ENCODE measurements at places on chromosomes 3 and 15. TPM values are rescaled to one million over a fixed set of nuclear protein-coding genes. Genes with fewer than 3 reads are reported as not detected.

Gene SV2B
- under 0.01 TPM for total RNA-seq

DNA sequence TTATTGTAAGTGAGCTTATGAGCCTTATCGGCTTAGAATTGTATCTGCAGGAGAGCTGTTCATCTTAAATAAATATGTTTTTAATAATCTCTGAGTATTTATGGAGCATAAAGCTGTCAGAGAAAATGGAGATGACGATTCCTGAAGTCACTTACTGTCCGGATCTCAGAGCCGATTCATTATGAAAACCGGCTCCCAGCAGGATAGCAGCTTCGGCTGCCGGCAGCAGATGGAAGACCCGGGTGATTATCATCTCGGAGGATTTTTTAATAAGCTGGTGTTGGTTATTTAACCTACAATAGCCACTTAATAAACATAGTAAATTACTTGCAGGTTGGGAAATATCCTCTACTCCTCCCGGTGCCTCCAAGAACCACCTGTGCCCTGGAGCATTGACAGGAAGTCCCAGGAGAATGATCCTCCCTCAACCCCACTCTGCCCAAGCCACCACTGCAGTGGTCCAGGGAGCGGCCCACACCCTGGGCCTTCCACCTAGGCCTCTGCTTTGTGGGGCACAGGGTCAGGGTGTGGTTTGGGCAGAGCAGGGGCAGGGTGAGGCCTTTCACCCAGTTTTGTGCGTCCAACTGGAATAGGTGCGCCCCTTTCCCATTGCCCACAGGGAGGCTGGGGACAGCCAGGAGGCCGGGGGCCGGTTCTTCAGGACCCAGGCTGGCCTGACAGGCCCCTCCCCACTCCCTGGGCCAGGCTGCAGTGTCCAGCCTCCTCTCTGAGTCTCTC is 42.2 kb upstream of the PRR23E start:
- H3K36me3 ChIP-seq = no peaks in the 10 kb centered on the region
- no peak overlapping the region for H3K4me3 ChIP-seq
- H3K4me1 ChIP-seq = no peaks in the 10 kb centered on the region

- no peak for DNase-seq
- H3K36me3 ChIP-seq = no peaks in the 10 kb centered on the region
- H3K4me3 ChIP-seq = no peak overlapping the region
These were observed 57.2 kb upstream of the HEG1 start for GRCh38 chr3:125112981-125113380.

DNA sequence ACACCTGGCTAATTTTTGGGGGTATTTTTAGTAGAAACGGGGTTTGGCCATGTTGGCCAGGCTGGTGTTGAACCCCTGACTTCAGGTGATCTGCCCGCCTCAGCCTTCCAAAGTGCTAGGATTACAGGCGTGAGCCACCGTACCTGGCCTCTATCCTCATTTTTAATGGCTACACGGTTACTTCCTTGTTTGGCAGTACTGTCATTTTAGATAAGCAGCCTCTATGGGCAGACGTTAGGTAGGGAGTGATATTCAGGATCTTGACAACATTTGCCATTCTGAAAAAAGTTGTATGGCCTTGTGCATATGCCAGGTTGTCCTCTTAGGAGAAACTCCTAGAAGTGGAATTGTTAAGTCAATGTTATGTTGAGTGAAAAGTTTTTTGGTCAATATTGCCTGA is 141.7 kb downstream of the ITPR1 start:
- no peak overlapping the region for H3K4me3 ChIP-seq
- no peaks in the 10 kb centered on the region for H3K27me3 ChIP-seq
- no peak for DNase-seq
- no peaks in the 10 kb centered on the region for H3K36me3 ChIP-seq

DNA sequence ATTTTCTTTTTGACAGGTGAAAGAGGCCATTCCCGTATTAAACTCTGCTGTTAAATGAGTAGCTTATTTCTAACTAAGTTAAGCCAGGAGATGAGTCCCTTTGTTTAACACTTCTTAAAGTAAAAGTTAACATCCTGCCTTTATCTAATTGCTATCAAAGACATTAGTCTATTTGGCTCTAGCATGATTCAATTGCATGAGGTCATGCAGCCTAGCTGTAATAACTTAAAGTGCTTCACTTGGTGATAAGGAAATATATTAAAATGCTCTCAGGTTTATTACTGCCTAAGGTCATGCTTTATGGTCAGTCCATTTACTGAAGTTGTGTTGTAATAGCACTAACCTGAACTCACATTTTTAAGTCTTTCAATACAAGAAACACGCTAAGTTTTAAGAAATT is 82.3 kb upstream of the MLF1 start:
- no peaks in the 10 kb centered on the region for H3K27me3 ChIP-seq
- no peak overlapping the region for H3K4me3 ChIP-seq
- no peak for DNase-seq
- H3K4me1 ChIP-seq = no peaks in the 10 kb centered on the region

DNA sequence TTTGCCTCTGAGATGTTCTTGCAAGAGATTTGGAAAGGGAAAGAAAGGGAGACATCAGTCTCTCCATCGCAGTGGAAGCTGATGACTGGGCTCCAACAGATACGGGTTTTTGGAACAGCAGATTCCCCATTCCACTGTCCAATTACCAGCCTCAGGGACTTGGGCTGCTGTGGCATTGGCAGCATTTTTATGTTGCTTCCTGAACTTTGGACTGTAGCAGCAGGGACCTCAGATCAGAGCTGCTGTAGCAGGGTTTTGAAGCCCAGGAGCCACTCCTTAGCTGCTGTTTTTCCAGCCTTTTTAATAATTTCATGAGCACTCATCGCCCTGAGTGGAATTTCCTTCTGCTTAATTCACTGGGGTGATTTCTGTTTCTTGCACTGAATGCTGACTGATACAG is 135.7 kb upstream of the SLCO3A1 start:
- no peak overlapping the region for H3K27ac ChIP-seq
- H3K4me3 ChIP-seq = no peak overlapping the region
- H3K27me3 ChIP-seq = no peaks in the 10 kb centered on the region
- no peaks in the 10 kb centered on the region for H3K36me3 ChIP-seq
- DNase-seq = no peak
- no peaks in the 10 kb centered on the region for H3K4me1 ChIP-seq

DNA sequence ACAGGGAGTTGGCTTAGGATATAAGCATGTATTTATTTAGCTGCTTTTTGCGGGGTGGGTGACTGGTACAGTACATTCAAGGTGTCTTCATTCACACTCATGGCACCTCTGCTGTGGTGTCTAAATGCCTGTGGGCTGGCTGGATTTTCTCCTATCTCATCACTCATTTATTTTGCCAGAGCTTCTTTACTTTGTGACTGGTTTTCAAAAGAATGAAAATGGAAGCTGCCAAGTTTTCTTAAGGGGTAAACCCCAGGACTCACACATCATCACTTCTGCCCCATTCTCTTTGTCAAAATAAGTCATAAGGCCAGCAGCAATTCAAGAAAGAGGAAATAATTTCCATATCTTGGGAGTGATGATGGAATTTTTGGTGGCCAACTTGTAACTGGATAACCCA is 493.4 kb upstream of the ALCAM start:
- H3K36me3 ChIP-seq = no peaks in the 10 kb centered on the region
- no peak overlapping the region for H3K4me3 ChIP-seq
- H3K4me1 ChIP-seq = no peaks in the 10 kb centered on the region
- no peaks in the 10 kb centered on the region for H3K27me3 ChIP-seq

Data from fibroblast of lung (primary cell).